Stromal cell of bone marrow (primary cell): ENCODE measurements at places on chromosomes 1 and 21.

GRCh38 chr1:17839641-17840196 is 84.6 kb downstream of the ACTL8 start:
- no peak for DNase-seq

DNA sequence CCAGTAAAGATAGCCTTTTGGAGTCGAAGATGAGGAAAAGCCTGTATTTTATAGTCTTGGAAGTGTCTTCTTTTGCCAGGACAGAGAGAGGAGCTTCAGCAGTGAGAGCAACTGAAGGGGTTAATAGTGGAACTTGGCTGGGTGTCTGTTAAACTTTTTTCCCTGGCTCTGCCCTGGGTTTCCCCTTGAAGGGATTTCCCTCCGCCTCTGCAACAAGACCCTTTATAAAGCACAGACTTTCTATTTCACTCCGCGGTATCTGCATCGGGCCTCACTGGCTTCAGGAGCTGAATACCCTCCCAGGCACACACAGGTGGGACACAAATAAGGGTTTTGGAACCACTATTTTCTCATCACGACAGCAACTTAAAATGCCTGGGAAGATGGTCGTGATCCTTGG is at the start of gene VCAM1:
Gene VCAM1 (plus strand): TSS at position 253 of the 400 bp plus-strand sequence. CDS start 119 bp downstream, at position 372.
- DNase-seq = no peak

GRCh38 chr1:190578017-190578416 is 100.4 kb upstream of the BRINP3 start:
- no peak for DNase-seq

DNA sequence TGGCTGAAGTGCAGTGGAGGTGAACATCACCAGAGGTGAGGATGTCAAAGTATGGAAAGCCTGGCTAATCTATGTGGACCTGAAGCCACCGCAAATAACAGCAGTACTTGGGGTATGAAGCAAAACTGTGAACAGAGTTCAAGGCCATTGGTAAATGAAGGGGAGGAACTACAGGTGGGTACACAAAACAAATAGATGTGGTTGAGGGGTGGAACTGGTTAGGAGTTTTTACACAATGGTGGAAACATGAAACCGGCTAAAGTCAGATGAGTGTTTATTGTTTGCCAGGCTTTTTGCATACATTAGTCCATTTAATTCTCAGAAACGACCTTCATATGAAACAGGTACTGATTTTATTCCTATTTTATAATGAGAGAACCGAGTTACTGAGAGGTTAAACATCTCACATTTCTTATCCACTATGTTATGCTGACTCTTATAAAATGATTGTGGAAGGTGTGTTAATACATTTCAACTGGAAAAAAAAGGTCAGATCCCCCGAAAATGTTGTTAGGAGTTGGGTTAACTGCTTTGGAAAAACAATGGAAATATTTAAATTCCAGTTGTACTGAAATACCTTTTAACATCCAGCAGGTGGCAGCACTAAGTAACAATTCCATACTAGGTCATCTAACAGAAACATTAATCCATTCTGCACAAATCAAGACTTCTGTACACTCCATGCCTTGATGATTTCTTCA is 44.3 kb upstream of the GTF2B start:
- DNase-seq = peak; percentile 22

DNA sequence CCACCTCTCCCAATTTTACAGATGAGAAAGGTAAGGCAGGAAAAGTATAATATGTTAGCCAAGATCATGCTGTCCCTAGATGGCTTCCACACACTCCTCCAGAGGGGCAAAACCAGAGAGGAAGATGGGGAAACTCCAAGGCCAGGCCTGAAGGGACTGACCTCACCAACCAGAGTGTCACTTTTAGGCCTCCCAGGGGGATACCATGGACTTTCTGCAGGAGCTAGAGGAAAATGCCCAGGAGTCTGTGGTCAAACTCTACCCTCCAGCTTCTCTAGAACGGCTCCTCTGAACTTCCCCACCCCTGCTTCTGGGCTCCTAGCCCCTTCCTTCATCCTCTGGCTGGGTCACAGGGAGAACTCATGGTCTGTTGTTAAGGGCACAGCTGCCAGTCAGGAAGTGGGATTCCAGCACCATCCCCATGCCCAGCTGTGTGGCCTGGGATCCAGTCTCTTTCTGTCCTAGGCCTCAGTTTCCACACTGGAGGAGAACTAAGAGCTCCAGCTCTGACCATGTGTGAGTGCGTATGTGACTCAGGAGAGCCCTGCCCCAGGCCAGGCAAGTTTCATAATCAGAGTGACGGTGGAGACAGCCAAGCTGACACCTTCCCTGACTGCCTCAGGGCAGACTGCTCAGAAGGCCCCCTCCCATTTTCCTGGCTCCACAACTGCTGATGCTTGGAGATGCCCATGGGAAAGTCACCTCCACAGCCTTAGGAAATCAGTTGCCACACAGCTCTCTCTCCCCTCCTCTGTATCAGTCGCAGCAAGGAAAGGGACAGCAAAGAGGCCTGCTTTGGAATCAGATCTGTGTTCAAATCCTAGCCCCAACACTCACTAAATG is 1.9 kb downstream of the IGSF8 start:
- DNase-seq = no peak
